ENCODE measurements at places on chromosomes 13 and 19.

DNA sequence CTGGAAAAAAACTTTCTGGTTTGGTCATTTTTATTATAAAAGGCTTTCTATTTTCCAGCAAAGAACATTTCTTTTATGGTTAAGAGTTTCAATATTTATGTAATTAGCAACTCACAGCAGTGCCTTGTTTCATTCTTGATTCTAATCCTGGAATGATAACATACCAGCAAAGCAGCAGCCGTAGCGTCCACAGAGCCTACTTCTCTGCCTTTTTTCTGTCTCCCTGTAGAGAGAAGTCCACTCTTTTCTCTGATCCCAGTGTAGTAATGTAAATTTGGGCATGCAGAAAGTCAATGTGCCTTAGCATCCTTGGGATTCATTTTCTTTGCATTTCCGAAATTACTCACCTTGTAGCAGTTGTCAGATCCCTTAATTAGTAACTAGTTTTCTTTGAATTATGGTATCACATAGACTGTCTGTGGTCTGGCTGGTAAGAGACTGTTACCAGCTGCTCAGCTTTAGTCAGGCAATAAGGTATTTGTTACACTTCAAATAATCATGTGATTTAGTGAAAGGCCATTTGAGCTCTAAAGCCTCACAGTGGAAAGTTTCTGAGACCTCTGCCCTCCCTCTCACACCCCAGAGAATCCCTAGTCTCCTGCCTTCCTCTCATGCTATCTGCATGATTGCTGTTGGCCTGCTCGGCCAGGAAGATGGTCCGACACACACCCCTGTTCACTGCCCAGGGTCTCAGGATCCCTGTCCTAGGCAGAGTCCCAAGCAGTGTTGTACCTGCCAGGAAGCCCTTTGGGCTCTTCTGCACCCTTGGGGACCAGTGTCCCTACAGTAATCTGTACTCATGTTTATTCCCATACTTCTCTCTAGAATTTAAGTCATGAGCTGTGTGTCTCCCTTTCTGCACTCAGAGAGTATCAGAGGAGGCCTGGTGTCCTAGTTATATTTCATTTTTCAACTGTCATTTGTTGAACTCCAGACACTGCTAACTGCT, 86.3 kb downstream of the LRCH1 start:
- DNase-seq: peak; percentile 46

- peak; percentile 52 for DNase-seq
Observed at GRCh38 chr13:67204764-67205163, 25.4 kb downstream of the PCDH9 start.

GRCh38 chr13:89227356-89227755, 1556.2 kb downstream of the SLITRK5 start:
- DNase-seq: peak; percentile 19

- peak; percentile 99 for DNase-seq
Observed at GRCh38 chr13:44231786-44232516, 141.7 kb upstream of the SERP2 start.

DNA sequence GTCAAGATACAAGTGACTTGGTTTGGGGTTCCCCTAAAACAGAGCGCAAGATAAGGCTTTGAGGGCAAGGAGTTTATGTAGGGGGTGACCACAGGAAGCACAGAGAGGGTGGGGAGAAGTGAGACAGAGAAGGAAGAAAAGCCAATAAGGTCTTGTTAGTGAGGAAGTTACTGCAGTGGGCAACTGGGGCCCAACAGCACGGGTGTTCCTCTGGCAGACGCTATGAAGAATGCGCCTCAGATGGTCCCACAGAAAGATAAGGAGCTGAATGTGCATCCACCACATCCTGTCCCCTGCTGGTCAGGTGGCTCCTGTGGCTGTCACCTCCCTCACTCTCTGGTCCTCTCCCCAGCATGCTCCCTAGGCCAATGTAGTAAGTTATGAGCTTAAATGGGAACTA, 333.5 kb downstream of the TSHZ3 start:
- DNase-seq: no peak

GRCh38 chr13:40191186-40191980, 475.1 kb downstream of the FOXO1 start:
- DNase-seq: peak; percentile 52

- peak; percentile 26 for DNase-seq
Observed at GRCh38 chr13:96822895-96823294, 171.4 kb downstream of the OXGR1 start.

DNA sequence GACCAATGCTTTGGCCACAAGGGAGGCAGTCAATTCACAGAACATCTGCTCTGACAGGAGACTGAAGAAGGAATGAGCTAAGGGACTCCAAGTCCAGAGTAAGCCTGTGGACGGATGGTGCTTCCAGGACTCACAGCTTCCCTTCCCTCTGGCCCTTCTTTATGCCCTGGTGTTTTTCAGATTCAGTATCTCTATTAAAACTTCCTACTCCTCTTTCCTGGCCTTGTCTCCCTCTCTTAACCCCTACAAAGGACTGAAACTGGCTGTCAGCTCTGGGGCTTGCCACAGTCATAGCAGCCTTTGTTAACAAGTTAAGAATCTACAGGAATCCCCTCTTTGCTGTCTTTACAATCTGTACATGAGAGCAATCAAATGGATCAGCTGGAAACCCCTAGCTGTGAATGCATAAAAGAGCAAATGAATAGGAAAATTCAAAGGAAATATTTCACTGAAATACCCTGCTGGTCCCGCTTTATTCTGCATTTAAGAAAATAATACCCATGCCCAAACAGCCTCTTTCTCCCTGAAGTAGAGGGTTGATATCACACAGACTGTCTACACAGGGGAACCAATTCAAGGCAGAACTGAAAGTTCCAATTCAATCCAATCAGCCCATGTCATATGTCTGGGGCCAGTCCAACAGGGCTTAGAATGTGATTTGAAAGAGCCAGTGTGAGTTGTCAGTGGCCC, 192.3 kb downstream of the MZT1 start:
- no peak for DNase-seq

- no peak for DNase-seq
Observed at GRCh38 chr13:43264458-43264857, 241.1 kb downstream of the DNAJC15 start.

DNA sequence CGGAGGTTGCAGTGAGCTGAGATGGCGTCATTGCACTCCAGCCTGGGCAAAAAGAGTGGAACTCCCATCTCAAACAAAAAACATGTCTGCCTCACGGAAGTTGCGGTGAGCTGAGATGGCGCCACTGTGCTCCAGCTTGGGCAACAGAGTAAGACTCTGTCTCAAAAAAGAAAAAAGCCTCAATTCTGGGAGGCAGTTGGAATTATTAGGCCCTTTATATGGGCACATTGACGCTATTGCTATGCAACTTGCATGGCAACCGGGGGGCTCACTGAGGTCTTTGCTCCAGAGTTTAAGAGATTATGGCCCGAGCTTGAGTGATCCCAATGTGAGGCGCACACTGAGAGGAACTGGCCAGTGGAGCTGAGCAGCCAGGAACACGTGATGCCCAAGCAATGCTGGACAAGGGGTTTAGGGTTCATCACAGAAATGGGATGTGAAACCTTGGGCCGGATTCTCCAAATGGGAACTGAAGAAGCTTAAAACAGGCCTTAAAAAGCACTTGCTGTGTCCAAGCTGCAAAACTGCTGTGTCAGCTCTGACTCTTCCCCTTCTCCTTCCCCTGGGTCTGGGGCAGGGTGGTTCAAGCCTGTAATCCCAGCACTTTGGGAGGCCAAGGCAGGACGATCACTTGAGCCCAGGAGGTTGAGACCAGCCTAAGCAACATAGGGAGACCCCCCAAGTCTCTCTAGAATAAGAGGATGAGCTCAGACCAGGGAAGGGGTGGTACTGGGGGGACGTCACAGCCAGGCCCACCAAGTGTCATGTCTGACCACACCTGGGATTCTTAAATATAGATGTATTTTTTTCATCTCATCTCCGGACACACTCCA, 2.5 kb downstream of the FTL start:
- peak; percentile 68 for DNase-seq

DNA sequence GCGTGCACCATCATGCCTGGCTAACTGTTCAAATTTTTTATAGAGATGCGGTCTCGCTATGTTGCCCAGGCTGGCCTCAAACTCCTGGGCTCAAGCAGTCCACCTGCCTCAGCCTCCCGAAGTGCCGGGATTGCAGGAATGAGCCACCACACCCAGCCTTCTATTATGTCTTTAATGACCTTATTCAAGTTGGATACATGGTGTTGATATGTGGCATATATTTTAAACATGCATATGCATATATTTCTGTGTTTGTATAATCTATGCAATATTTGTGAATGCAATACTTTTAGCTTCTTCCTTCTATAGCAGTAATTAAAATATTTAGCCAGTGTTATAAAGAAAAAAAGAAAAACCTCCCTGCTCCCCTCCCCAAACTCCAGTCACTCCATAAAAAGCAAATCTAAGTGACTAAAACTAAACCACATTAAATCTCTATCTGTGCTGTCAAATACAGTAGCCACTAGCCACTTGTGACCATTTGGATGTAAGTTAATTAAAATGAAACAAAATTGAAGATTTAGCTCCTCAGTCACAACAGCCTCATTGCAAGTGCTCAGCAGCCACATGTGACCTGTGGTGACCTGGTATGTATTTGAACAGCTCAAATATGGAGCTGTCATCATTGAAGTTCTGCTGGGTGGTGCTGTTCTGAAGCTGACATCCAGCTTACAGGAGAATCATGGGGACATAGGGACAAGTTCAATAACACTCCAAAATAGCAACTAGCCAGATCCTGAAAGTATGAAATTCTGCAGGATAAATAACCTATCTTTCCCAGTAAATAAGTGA, 27.4 kb downstream of the FCGBP start:
- no peak for DNase-seq

DNA sequence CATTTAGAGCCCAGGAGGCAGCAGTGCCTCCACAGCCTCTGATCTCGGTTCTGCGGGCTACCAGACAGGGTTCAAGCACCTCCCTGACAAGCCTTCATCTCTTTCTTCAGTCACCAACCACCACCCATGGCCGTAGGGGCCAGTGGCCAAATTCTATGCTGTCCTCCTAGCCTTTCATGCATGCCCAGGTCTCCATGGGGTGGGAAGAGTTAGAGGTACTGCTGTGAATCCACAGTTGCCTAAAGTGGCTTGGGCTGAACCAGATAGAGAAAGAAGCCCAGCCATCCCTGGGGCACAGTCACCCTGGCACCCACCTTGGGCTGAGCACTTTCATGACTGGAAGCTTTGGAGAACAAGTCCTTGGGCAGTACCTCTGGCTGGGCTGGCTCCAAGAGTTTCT, 97.4 kb downstream of the ZDHHC20 start:
- no peak for DNase-seq

GRCh38 chr13:54029720-54030119, 1001.1 kb downstream of the OLFM4 start:
- no peak for DNase-seq

DNA sequence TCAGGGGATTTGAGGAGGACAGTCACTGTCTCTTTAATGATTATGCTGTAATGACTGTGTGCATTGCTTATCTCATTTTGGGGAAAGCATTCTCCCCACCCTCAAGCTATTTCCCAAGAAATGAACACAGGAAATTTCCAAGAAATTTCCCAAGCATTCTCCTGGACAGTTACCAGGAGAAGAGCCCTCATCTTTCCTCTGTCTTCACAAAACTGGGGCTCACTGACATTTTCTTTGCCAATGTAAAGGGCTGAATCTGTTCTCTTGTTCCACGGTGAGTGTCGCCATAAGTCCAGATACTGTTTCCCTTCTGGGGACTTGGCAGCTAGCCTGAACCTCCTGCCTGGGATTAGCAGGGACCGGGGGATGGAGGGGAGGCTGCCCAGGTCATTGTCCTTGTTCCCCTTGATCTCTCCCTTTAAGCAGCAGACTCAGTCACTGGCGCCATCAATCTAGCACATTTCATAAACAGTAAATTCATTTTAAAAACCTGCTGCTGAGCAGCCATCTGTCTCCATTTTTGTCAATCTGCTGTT, 172.8 kb downstream of the DNAJC15 start:
- peak; percentile 30 for DNase-seq

GRCh38 chr19:13887018-13887436, 10.1 kb downstream of the NANOS3 start:
- DNase-seq: no peak

- no peak for DNase-seq
Observed at GRCh38 chr13:24737042-24737441, 26.9 kb upstream of the RNF17 start.

- DNase-seq: no peak
Observed at GRCh38 chr13:112617754-112618375, 29.9 kb upstream of the TUBGCP3 start.

DNA sequence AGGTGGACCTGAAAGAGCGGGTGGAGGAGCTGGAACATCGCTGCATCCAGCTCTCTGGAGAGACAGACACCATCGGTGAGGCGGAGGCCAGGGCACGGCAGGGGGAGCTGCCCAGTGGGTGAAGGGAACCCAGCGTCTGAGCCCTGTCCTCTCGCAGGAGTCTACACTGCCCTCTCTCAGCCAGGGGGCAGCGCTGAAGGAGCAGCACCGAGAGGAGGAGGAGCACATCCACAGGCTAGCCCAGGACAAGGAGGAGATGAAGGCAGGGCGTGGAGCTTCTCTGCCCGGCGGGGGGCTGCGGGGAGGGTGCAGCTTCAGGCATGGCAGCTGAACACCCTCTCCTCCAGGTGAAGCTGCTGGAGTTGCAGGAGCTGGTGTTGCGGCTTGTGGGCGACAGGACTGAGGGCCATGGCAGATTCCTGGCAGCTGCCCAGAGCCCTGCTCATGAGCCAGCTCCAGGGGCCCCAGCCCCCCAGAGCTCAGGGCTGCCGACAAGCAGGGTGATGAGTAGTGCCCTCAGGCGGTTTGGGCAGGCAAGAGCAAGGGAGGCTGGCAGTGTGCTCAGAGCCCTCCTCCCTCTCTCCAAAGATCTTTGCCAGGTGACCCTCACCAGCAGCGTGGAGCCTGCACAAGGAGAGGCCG, 31.4 kb upstream of the ZNF492 start:
- no peak for DNase-seq

GRCh38 chr13:18235172-18235571, 946.5 kb downstream of the TUBA3C start:
- no peak for DNase-seq

GRCh38 chr19:38266981-38267597, 2.7 kb downstream of the SPINT2 start:
- peak; percentile 57 for DNase-seq

DNA sequence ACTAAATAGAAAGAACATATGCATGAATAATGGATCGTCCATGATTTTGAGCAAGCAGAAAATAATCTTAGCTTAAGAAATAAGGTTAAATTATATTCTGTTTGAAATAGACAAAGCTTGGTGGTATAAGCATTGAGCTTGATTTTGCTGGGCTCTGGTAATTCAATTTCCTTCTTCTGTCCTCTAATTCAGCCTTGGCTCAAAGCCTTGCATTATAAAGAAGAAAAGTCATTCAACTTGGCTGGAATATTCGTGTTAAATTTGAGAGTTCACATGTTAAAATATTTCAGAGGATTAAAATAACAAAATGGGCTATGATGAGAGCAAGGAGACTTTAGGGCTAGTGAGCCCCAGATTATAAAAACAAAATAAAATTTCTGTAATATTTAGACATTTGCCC, 415.4 kb upstream of the PCDH20 start:
- DNase-seq: no peak

GRCh38 chr13:84802073-84802472, 919.8 kb upstream of the SLITRK1 start:
- no peak for DNase-seq

DNA sequence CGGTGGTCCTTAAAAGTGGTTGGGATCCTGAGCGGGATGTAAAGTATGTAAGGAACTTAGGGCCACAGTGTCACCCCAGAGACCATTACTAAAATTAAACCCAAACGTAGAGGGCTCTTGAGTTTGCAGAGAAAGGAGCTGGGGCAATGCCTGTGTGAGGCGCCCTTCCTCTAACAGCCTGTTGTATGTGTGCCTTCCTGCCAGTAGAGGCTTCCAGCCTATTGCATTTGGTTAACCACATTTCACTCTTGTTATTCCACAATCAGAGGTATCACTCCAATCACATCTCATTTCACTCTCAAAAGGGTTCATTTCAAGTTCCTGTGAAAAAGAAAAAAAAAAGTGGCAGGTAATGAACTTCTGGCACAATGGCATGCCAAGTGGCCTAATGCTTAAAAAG, 29.4 kb downstream of the DIAPH3 start:
- DNase-seq: peak; percentile 42

All from choroid plexus epithelial cell (primary cell).